T-helper 2 cell treated with Interferon-gamma antibody and Interleukin-4, amounts not matched to agents 5 μg/mL and 100 μg/mL, for 36 hours (primary cell): ENCODE measurements at places on chromosomes 5 and 9.

DNA sequence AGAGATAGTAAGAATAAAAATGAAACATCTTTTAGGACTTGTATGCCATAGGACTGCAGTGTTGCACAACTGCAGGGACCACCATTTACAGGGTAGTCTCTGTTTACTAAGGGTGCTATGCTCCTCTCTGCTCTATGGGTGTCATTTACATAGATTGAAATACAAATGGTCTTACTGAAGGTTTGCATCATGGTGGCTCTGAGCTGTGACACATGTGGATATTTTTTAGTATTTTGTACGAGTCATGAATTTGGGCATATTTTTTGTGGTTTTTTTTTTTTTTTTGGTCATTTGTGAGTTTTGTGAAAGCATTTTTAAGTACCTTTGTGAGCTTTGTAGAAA, 47.4 kb downstream of the CSNK1G3 start:
- H3K4me1 ChIP-seq = peaks cover 4% of the 10 kb centered on the region
- peaks cover 22% of the 10 kb centered on the region for H3K36me3 ChIP-seq
- no peak for DNase-seq
- no peaks in the 10 kb centered on the region for H3K27me3 ChIP-seq
- no peak overlapping the region for H3K4me3 ChIP-seq

DNA sequence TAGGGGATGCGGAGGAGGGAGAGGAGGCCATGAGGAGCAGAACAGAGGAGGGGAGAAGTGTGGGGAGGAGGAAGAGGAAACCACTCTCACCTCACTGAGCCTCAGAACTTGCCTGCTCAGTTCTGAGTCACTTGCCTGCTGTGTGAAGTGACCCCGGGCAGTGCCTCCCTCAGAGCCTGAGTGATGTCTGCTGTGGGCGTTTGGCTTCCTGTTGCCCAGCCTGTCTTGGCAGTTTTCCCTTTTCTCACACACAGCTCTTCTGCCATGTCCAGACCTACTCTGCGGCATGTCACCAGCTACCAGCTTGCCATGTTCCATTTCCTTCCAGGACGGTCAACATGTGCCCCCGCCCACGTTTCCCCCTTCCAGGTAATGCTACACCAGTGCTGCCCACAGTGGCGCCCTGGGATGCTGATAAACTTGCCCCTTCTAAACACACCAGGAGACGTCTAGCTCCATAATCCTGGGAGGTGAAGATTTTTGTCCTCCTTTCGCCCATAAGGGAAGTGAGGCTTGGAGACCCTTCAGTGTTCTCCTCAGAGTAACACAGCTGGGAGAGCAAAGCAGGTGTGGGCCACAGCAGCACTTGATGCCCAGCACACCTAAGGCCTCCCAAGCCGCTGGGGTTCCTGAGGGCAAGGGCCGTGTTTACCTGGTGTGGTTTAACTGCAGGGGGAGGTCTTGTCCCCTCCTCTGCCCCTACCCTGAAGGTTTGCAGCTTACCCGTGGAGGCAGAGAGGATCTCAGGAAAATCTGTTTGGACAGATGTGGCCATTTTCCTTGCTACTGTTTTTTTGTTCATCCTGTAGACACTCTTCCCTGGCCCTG, 63.8 kb upstream of the RNF130 start:
- peak overlapping the region; percentile 17 for H3K27ac ChIP-seq
- H3K4me1 ChIP-seq = peaks cover 6% of the 10 kb centered on the region
- no peaks in the 10 kb centered on the region for H3K27me3 ChIP-seq
- DNase-seq = peak; percentile 63

DNA sequence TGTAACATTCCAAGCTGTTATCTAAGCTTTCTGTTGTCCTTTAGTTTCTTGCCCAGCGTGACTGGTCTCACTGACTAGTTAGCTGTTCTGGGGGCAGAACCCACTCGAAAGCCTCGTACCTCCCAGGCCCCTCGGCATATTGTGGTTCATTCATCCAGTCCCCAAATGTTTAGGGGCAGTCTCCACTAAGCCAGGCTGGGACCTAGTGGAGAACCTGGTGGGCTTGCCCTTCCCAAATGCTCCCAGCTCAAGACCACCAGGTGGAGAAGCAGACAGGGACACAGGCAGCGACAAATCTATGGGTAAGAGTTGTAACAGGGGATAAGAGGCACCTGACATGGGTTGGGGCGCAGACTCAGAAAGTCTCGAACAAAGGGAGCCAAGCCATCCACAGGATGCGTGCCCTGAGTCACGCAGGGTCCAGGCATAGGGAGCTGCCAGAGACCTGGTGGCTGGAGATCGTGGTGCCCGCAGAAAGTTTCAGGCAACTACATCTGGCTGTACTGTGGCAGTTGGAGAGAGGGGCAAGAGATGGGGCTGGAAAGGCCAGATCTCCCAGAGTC, 851 bp upstream of the EEIG1 start:
- H3K36me3 ChIP-seq = peaks cover 32% of the 10 kb centered on the region
- DNase-seq = no peak
- H3K27ac ChIP-seq = peak overlapping the region; percentile 91
- peak overlapping the region; percentile 96 for H3K4me3 ChIP-seq

DNA sequence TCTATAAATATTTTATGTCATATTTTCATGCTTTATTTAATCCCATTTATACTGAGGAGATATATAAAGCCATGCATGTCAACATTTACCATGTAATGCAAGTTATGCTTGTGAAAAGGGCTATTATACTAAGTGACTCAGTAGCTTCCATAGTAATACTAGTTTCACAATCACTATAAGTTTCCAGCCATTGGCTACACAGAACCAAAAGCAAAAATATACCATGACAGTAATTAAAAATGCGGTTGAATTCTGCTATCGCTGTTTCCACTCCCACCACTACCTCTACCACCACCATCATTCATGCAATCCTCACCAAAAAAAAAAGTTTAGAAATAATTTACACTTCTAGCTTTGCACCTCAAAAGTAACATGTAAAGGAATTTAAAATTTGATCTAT, 60.2 kb downstream of the MLLT3 start:
- peak; percentile 25 for DNase-seq
- H3K36me3 ChIP-seq = no peaks in the 10 kb centered on the region
- peaks cover 55% of the 10 kb centered on the region for H3K4me1 ChIP-seq

- no peaks in the 10 kb centered on the region for H3K36me3 ChIP-seq
- H3K4me1 ChIP-seq = no peaks in the 10 kb centered on the region
- no peak for DNase-seq
Observed at GRCh38 chr5:71719063-71719964, at the start of gene CARTPT. Gene CARTPT (plus strand): TSS chr5:71719275. CDS start chr5:71719294, 19 bp downstream.

- no peaks in the 10 kb centered on the region for H3K4me1 ChIP-seq
- H3K36me3 ChIP-seq = no peaks in the 10 kb centered on the region
Observed at GRCh38 chr9:1125741-1126140, 75.6 kb downstream of the DMRT2 start.

- no peak overlapping the region for H3K27ac ChIP-seq
- no peaks in the 10 kb centered on the region for H3K36me3 ChIP-seq
- DNase-seq = no peak
- peaks cover 25% of the 10 kb centered on the region for H3K4me1 ChIP-seq
Observed at GRCh38 chr9:109910671-109911518, 130.9 kb downstream of the PALM2AKAP2 start.

DNA sequence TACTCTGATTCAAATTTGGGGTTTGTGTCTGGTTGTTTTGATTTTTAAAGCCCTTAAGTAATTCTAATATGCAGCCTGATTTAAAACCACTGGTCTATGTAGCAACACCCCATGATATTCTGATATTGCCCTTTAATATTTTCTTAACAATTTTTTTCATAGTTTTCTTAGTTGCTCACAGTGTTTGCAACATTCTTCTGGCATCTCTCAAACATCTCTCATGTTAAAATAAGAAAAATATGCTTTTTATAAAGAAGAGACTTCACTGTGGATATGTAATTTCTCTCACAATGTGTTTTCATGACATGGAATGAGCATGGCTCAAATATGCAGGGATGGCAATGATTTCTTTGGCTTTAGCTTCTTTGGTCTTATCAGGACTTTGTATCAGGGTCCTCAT, 183.7 kb downstream of the TAF11L14 start:
- H3K4me1 ChIP-seq = no peaks in the 10 kb centered on the region
- H3K36me3 ChIP-seq = no peaks in the 10 kb centered on the region
- H3K27me3 ChIP-seq = no peaks in the 10 kb centered on the region
- H3K27ac ChIP-seq = no peak overlapping the region

DNA sequence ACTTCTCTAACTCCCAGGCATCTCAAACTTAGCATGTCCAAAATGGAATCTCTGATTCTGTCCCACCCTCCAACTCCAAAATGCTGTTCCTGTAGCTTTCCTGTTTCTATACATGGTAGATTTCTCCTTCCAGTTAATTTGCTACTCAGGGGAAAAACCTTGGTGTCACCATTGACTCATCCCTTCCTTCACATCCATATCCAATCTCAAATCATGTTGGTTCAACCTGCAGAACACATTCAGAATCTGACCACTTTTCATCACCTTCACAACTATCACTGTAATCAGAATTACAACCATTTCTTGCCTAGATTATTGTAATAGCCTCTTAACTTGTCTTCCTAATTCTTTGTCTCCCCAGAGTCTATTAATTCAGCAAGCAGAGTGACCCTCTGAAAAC, 10.8 kb downstream of the RIOK2 start:
- no peak overlapping the region for H3K4me3 ChIP-seq
- H3K4me1 ChIP-seq = peaks cover 8% of the 10 kb centered on the region
- no peaks in the 10 kb centered on the region for H3K27me3 ChIP-seq
- H3K27ac ChIP-seq = no peak overlapping the region
- no peak for DNase-seq

- peak overlapping the region; percentile 88 for H3K4me3 ChIP-seq
- H3K4me1 ChIP-seq = peaks cover 47% of the 10 kb centered on the region
- peak overlapping the region; percentile 90 for H3K27ac ChIP-seq
- no peaks in the 10 kb centered on the region for H3K27me3 ChIP-seq
- H3K36me3 ChIP-seq = peaks cover 4% of the 10 kb centered on the region
- peak; percentile 30 for DNase-seq
Observed at GRCh38 chr9:70406434-70406862, 8.0 kb downstream of the KLF9 start.

DNA sequence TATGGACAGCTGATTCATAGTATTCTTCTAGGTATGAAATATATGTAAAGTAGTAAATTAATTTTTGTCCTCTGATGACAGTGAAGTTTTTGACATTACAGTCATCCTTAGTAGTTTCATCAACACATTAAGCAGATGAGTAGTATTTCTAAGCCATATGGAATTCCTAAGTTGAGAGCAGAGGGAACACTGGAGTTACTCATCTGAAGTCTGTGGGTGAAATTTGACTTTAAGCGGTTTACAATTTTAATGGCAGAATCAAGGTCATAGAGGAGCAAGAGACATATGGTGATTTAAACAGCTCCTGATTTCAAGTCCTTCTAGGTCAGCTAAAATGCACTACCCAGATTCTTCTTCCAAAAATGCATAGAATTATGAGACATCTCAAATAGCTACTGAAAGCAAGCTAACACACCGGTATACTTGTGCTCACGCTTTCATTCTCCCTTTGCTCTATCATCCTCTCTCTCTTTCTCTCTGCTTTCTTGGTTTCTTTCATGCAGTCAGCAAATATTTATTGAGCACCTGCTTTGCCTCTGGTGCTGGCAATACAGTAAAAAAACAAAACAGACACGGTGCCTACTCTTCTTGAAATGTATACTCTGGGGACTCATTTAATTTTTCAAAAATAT, 235.9 kb downstream of the FER start:
- no peaks in the 10 kb centered on the region for H3K4me1 ChIP-seq
- no peaks in the 10 kb centered on the region for H3K36me3 ChIP-seq
- H3K27me3 ChIP-seq = no peaks in the 10 kb centered on the region
- no peak overlapping the region for H3K27ac ChIP-seq
- DNase-seq = no peak
- H3K4me3 ChIP-seq = no peak overlapping the region

- peaks cover 4% of the 10 kb centered on the region for H3K27me3 ChIP-seq
- H3K4me1 ChIP-seq = peaks cover 24% of the 10 kb centered on the region
- no peak overlapping the region for H3K4me3 ChIP-seq
- peaks cover 5% of the 10 kb centered on the region for H3K36me3 ChIP-seq
- no peak overlapping the region for H3K27ac ChIP-seq
- no peak for DNase-seq
Observed at GRCh38 chr9:136247947-136248637, 2.5 kb upstream of the QSOX2 start.

DNA sequence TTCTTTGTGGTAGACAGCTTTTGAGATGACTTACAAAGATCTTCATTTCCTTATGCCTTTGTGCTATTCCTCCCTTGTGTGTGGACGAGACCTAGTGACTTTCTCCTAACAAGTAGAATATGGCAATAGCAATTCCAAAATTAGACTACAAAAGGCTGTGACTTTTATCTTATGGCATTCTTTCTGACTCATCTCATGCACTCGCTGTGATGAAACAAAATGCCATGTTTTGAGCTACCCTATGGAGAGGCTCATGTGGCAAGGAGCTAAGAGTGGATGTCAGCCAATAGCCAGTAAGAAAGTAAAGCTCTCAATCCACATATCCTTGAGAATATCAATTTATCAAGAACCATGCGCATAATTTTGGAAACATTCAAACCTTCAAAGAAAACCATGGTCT, 380.5 kb upstream of the SMC2 start:
- H3K36me3 ChIP-seq = no peaks in the 10 kb centered on the region
- H3K4me1 ChIP-seq = no peaks in the 10 kb centered on the region
- DNase-seq = no peak
- H3K27me3 ChIP-seq = no peaks in the 10 kb centered on the region

- no peak overlapping the region for H3K27ac ChIP-seq
- no peaks in the 10 kb centered on the region for H3K27me3 ChIP-seq
- no peak overlapping the region for H3K4me3 ChIP-seq
- no peaks in the 10 kb centered on the region for H3K36me3 ChIP-seq
- no peak for DNase-seq
Observed at GRCh38 chr5:168832308-168832707, 253.1 kb upstream of the PANK3 start.

DNA sequence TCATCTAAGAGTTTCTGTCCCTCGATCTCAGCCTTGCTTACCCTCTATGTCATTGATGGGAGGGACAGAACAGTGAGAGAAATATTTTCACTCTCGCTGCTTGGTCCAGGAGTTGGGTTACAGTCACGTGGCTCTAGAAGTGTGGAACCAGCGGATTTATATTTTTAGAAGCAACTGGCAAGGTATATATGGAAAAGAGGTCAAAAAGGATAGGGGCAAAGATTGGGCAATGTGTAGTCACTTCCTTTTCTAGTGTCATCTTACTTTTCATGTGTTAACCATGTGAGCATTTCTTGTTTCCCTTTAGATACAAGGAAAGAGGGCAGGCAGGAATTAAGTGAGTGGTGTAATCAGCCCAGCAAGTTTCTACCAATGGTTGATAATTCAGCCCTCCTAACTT, 111.5 kb upstream of the ZNF366 start:
- H3K4me1 ChIP-seq = no peaks in the 10 kb centered on the region
- H3K4me3 ChIP-seq = no peak overlapping the region
- no peak for DNase-seq
